Ascending aorta (tissue), 2 donors: ENCODE measurements at places on chromosomes 5 and 9. TPM values are rescaled to one million over a fixed set of nuclear protein-coding genes. Genes with fewer than 3 reads are reported as not detected.
A peak's percentile ranks its signal among the peaks of the same experiment; 100 is the strongest.

DNA sequence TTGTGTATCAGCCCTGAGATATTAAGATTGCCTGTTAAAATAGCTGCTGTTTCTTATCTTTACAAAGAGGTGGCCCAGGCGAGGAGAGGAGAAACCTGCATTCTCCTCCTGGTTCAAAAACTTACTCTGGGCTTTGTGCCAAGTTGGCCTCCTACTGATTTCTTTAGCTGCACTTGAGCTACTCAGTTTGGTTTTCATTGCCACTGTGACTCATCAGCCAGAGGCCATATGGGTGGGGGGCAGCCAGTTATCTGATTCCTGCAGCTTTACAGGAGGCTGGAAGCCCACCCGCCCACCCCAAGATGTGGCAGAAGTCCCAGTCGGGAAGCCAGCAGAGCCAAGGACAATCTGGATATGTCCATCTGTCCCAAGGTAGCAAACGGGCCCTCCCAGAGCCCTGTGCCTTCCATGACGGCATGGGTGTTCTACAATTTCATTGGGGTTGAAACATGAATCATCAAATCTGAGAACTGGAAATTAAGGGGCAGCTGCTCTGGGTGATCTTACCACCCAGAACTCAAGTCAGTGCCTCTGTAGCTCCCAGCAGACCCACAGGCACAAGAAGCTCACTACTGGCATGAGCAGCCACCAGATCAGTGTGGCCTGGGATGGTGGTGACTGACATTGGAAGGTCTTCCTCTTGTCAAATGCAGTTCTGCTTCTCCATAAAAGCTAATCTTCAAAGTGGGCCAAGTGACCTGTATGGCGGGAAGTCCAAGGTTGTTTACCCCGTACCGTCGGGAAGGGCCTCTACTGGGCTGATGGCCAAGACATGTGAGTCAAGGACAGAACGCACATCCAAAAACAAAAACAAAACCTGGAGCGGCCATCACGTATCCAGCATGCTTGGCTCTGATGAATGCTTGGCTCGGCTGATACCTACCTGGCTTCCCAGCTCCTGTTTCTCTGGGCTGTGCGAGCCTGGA, 15.6 kb downstream of the FCN2 start:
- peak; percentile 58 for DNase-seq

GRCh38 chr5:160061770-160062169, 52.8 kb downstream of the TTC1 start:
- DNase-seq: no peak

FGF1 gene
- total RNA-seq: 23.5 TPM

DNA sequence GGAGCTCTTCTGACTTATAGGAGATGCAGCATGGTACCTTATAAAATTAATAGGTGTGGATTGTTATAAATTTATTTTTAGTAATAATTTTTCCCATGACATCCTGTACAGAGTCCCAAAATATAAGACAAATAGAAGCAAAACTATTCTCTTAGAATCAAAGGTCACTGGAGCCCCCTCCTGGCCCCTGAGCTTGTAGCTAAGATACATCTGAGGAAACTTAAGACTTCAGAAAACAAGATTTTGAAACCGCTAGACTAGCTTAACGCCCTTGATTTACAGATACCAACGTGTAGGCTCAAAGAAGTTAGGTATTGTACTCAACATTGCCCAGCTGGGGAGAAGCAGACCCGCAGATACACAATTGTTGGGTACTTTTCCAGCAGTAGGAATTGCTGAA, 45.7 kb upstream of the KCNN2 start:
- DNase-seq: no peak

GRIN3A gene
- total RNA-seq: not detected

GRCh38 chr5:135457424-135458071, 5.4 kb upstream of the TIFAB start:
- no peak for DNase-seq

MYMK gene
- total RNA-seq: not detected

GRCh38 chr5:77133061-77133758, 46.1 kb upstream of the ZBED3 start:
- peak; percentile 13 for DNase-seq

PURA gene
- total RNA-seq: 11.5 TPM

- DNase-seq: no peak
Observed at GRCh38 chr9:131516100-131516499, 13.4 kb downstream of the POMT1 start.

DNA sequence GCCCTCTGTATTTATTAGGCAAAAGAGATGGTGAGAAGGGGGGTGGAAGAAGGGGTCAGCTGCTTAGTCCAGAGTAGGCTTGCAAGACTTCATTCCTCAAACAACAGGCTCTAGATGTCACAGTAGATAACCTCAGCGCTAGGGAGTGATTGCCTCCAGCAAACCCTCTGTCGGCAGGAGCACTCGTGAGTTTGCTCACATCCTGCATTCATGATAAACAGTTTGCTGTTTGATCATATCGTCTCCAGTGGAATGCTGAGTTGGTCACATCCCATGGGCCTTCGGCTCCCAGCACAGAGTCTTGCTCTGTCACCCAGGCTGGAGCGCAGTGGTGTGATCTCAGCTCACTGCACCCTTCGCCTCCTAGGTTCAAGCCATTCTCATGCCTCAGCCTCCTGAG, 3.6 kb downstream of the TTC23L start:
- DNase-seq: no peak

DNA sequence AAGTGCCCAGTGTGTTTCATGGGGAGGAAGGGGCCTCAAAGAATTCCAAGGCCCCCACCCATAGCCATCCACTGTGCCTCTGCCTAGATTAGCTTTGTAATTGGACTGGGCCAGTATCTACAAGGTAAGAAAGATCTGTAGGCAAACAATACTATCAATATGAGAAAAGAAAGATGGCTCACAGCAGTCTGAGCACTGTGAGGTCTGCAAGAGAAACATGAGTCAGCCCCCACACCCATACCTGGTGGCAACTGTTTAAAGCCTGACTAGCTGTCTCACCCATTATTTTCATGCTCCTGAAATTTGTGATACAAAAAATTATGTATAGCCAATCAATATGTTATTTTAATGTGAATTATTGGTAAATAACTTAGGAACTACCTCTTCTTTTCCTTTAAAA, 10.0 kb upstream of the ZNF483 start:
- DNase-seq: no peak

DNA sequence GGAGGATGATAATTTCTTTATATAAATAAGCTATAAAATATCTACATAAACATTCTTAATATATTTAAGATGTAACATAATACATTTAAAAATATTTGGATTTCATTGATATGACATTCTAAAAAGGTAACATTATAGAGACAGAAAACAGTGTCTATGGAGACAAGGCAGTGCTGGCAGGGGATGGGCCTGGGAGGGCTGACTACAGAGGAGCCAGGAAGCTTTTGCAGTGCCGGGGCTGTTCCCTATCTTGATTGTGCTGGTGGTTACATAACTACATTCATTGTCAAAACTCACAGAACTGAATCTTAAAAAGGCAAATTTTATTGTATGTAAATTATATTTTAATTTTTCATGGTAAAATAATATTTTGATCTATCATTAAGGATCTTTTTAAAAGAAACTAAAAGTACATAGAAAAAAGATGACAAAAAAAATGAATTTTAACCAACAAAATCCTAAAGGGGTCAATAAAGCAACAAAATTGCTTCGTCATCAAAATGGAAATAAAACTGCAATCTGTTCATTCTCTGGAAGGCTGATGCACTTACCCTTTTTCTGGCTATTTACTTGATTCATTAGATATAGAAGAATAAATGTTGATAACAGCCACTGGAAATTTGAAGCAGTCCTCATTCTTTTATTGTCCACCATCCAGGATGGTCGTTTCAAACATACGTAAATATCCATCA, 26.3 kb downstream of the LIFR start:
- DNase-seq: no peak

ALDH1A1 gene
- 43.9 TPM for total RNA-seq

- no peak for DNase-seq
Observed at GRCh38 chr9:84062538-84062937, 81.9 kb downstream of the RMI1 start.

DNA sequence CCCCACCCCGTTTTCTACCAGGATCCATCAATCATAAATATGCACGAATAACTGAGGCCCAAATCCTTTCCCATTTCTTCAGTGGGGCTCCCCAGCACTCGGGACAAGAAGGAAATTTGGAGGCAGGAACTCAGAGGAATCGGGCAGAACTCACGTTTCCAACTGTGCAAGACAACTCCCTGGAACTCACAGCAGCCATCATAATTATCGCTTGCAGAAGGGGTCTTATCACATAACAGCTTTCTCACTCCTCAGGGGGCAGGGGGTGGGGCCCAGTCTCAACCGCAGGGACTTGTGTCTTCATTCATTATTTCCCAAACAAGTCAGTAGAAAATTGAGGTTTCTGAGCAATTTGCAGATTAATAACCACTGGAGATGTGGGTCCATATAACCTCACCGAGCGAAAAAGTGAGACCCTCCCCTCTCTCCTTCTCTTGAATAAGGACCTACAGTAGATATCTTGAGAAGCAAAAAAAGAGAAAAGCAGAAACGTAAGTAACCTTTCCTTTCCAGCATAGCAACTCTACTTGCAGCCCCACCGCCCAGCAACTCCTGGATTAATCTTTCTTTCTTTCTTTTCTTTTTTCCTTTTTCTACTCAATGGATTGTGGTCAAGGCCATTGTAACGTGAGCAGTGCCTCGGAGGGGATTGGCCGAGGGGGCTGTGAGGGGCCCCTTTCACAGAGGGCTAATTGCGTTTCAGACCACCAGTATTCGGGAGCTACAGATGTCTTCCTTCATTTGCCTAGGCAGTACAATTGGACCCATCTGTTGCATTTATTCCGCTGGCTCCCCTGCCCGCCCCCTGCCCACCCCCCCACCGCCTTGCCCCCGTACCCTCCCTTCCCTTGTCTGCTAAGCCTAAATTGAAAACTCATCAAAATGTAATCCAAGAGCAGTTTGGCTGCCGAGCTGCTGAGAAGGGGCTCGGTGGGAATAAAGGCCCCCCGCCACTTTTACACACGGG, 24.7 kb upstream of the TIFAB start:
- peak; percentile 37 for DNase-seq

DNA sequence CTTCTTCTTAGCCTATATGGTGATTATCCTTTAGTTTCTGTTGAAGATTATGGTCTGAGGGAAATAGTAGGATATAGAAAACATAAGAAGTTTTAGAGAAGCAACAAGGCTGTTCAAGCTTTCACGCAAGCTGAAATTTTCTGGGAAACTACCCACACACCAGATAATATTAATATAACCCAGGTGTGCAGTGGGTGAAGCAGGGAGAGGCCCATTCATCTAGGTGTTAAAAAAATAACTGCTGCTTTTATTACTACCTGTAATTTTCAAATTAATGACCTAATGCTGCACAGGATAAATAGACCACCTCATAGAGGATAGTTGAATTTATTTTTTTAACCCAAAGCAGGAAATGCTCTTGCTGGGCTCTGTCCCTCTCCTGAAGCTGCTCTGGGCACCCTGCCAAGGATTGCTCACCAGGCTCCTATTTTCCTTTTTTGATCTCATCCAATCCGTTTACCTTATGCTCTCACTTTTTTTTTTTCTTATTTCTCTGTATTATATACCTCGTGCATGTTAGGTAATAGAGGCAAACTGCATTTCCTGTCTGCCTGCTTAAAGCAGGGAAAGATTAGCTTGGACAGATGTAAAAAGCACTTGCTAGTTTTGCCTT, 124.3 kb upstream of the SLC12A2 start:
- no peak for DNase-seq

DNA sequence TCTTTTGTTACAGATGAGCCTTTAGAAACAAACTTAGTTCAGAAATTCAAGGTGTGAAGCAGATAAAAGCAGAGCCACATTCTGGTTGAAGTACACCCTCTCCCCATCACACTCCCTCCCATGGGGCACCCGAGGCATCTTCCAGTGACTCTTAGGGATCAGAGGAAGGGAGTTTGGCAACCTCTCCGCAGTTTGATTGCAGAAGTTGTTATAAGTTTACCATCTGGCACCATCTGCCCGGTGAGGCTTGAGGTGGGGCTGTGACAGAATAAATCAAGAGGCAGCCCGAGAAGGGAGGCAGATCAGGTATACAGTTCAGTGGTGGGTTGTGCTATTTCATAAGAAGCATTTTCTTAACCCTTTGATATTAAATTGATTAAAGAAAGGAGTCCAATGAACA, 458.6 kb upstream of the CLINT1 start:
- no peak for DNase-seq

DNA sequence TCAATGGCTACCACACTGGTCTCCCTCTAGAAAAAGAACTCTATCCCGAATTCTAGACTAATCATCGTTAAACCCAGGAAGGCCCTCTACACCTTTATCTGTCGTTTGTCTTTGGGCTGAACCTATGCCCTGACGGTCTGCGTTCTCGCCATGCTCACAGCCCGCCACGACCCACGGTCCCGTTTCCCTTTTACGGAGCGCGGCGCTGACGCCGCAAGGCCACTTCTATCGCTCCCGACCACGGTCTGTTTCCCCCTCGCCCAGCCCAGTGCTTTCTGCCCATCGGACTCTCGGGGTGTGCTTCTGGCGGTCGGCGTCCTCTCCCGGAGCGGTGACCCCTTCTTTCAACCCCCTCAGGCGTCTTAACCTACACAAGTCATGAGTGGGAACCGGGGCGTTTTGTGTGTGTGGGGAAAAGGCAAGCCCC, 974 bp downstream of the C9orf40 start:
- DNase-seq: no peak

DNA sequence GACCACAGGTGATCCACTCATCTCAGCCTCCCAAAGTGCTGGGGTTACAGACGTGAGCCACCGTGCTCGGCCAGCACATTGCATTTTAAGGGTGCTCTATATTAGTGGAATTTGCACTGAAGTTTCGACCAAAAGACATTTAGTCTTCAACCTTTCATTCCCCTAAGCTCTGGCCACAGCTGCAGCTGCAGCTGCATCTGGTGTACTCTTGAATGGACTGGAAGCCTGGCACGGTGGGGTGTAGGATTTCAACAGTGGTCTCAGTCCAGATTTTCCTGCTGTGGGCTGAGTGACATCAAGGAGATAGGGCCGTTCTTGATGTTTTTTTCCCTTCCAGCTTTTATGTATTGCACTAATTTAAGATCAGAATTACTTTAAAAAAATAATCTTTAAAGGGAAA, 255.2 kb downstream of the PDZD2 start:
- DNase-seq: no peak

- no peak for DNase-seq
Observed at GRCh38 chr9:128809831-128810230, 8.5 kb upstream of the ENDOG start.

- no peak for DNase-seq
Observed at GRCh38 chr5:105878402-105878801, 1792.3 kb downstream of the EFNA5 start.

MEGF10 gene
- 0.11 TPM for total RNA-seq

KCTD16 gene
- 0.64 TPM for total RNA-seq

GRCh38 chr5:152601806-152602732, 197.0 kb upstream of the NMUR2 start:
- DNase-seq: no peak

GRCh38 chr9:77512876-77513275, 135.2 kb downstream of the GNA14 start:
- no peak for DNase-seq
